Right kidney (tissue), 9 donors: ENCODE measurements at places on chromosomes 5 and 9.

DNA sequence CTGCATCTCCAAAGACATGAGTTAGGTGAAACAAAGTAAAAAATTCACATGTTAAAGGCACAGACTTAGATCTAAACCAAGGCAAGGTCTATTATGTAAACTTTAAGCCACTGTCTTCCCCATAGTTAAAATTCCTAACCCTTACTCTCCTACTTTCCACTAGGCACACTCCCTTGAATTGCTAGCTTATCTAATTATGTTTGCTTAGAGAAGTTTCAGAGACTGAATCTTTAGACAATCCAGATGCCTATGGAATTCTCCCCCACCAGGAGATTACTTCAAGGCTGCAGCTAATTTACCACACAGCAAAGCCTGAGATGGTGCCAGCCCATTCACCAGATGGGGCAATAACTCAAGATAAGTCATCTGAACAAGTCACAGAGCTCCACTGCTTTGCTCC is 803.1 kb upstream of the COX7C start:
- DNase-seq = no peak

- DNase-seq = no peak
Observed at GRCh38 chr9:121489344-121489743, 10.3 kb downstream of the GGTA1 start.

DNA sequence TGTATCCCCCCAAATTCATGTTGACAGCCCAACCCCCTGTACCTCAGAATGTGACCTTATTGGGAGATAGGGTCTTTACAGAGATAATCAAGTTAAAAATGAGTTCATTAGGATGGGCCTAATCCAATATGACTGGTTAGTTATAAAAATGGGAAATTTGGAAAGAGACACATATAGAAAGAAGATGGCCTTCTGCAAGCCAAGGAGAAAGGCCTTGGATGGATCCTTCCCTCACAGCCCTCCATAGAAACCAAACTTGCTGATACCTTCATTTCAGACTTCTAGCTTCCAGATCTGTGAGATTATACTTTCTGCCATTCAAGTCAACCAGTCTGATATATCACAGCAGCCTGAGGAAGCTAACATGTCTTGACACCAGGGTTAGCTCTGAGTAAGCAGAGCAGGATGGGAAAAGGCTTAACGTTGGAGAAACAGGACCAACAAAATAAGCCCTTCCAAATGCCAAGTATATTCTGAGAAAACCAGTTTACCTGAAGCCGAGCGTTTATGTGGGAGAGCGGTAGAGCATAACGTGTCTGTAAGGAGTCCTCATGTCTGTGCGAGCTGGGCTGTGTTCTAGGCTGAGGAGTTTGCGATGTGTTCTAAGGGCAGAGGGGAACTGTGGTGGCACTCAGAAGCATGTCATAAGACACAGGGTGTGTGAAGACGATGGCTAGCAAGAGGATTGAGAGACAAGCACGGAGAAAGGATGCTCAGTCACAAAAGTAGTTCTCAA is 206.1 kb downstream of the PIK3R1 start:
- no peak for DNase-seq

DNA sequence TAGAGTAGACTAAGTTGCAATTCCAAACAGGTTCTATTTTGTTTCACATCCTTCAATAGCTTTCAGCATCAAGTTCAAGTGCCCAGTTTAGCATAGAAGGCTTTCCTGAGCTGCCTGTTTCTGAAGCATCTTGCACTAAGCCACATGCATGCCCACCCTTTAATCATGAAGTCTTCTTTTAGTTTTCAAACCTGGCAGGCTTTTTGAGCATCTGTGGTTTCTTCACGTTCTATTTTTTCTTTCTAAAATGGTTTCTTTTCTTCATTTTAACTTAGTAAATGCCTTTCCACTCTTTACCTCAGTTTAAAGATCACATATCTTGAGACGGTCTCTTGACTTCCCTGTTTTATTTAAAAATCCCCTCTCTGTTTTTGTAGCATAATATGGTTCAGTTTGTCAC is 360.1 kb downstream of the MAN2A1 start:
- no peak for DNase-seq

DNA sequence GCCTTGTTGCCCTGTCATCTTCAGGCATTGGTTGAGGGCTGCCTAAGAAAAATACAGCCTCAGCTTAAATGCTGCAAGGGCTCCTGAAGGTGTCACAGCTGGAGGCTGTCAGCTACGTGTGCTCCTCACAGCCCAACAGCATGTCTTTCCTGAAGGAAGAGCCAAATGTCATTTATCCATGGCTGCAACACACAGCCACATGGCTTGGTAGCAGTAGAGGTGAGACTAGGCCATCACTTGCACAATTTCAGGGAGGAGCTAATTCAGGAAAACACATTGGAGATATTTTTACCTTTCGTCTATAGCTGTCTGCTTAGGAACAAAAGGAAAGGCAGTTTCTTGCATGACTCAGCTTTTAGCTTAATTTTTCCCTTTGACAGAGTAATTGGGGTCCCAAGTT is 260.7 kb downstream of the SYK start:
- DNase-seq = no peak

DNA sequence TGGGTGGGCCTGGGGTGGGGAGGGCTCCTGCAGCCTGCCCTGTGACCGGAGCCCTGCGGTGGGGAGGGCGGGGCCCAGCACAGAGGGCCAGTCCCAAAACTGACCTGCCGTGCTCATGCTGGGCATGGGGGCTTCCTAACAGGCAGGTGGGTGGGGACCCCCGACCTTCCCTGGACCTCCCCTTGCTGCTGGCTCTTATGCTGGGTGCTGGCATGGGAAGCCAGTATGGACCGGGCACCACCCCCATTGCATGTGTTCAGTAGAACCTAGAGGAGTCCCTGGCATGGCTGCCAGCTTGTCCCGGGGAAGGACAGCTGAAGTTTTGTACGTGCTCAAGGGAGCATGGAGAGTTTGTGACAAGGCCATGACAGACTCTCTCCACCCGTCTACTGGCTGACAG is 37.1 kb downstream of the WNK2 start:
- no peak for DNase-seq

- no peak for DNase-seq
Observed at GRCh38 chr5:10460252-10460906, 18.7 kb downstream of the ROPN1L start.

DNA sequence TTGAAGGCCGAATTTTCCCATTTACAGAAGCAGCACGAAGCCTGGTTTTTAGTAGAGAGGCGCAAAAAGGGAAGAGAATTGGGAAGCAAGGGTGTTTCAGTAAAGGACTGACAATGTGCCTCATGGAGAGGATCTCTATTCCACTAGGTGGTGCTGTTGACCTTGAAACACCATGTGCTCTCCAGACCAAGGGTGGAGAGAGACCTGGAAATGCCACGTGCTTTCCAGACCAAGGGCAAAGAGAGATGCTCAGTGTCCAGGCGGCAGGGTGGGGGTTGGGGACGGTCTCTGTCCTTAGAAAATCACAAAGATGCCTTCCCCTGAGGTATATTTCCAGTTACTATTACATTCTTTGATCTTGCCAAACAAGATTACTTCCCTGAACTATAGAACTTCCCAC is 425.3 kb downstream of the CSNK1G3 start:
- DNase-seq = no peak

DNA sequence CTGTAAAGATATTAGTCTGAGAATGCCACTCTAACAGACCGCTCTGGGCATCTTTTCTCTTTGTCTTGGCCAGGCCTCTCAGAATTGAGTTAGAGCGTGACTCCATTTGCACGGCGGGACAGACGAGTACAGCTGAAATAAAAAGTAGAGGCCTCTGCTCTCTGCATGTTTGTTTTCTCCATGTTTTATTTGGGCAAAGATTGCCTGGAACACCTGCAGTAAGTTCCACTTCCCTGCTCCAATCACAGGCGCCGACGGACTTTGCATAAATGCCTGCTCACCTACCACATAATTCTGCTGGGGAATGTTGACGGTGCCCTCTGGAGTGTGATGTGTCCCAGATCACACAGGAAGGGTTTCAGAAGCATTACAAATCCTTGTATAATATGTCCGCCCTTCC is 10.6 kb downstream of the SPOCK1 start:
- no peak for DNase-seq

GRCh38 chr9:118522093-118523028 is 818.2 kb downstream of the TLR4 start:
- DNase-seq = peak; percentile 1

DNA sequence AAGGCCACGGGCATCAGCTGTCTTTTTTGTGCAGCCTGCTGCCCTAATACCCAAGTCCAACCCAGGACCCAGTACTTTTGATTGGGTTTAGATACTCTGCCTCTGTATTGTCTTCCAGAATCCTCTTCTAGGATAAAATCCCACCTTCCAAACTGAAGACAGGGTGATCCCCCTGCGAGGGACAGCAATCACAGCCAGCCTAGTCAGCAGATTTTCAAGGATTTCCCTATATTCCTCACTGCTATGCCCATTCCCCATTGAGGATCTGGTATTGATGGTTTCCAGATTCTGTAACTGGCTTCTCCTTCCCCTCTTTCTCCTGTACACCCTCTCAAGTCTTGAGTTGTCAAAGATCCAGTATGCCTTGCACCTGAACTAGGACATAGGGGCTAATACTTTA is 389.4 kb downstream of the TRIM36 start:
- DNase-seq = no peak

DNA sequence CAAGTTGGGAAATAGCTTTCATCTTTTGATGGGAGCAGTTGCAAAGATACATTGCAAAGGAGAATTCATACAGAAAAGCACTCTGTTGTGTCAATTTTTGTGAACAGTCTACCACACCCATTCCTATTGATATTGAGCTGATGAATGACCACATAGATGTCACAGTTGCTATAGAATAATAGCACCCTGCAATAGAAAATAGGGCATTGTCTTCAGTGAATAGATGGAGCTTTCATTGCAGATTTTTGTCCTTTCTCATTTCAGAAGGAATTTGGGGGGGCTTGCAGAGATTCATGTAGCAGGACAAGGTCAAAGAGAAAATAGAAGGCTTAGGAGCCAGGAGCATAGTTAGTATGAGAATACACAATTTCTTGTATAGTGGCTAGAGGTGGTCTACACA is 237.9 kb downstream of the TMEM38B start:
- DNase-seq = no peak

GRCh38 chr9:2298217-2298616 is 283.1 kb downstream of the SMARCA2 start:
- no peak for DNase-seq

GRCh38 chr5:98454904-98455303 is 318.6 kb upstream of the RGMB start:
- no peak for DNase-seq

GRCh38 chr9:102767076-102767475 is 228.1 kb upstream of the CYLC2 start:
- DNase-seq = no peak

DNA sequence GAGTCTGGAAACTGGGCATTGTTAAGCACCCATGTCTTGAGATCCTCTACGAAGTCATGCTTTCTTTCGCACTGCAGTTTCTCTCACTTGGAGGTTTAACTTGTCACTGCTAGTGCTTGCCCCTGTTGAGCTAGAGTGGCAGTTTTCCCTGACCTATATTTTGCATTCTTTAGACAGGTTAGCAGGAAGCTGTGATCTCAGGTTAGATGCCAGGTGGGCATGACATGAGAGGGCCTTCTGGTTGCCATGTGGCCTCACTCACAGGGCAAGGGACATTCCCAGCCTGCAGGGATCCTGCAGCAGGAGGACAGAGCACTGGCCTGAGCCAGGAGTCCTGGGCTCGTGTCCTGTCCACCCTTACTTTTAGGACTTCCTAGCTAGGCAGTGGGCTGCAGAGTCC is 28.6 kb downstream of the SLC36A1 start:
- DNase-seq = no peak

DNA sequence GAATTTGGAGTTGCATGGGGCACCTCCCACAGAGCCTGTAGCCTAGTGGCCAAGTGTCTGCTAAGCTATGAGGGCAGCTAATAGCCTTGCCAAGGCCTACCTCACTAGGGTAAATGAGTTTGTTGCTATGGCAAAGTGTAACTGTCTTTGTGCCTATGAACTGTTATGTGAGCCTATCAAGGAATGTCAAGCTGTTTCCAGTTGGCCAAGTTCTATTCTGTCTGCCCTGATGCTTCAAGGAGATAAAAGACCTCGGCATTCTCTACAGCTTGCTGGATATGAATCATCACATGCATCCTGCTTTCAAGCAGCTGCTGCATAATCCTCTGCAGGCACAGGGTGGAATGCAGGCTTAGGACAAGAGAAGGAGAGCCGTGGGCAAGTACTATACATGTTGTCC is 69.8 kb upstream of the CCDC112 start:
- no peak for DNase-seq

- no peak for DNase-seq
Observed at GRCh38 chr5:135019314-135019713, 14.7 kb downstream of the PITX1 start.

GRCh38 chr5:149030392-149030791 is 32.5 kb downstream of the SH3TC2 start:
- DNase-seq = no peak

- no peak for DNase-seq
Observed at GRCh38 chr5:29079771-29080170, 2041.4 kb upstream of the CDH9 start.

DNA sequence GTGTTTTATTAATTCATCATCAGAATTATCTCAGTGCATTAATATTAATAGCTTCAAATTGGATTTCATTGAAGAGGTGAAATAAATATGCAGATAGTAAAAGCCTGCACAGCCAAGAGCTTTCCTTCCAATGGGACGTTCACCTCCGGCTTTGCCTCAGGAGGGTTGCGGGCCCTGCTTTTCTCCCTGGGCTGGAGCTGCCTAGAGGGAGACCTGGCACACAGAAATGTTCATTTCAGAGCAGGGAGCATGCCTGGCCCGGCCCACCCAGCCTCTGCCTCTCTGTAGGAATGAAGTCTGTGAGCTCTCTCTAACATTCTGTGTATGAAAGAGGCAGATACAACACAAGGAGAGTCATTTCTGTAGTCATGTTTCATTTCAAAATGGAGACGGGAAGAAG is 100.4 kb upstream of the IRX2 start:
- DNase-seq = no peak

DNA sequence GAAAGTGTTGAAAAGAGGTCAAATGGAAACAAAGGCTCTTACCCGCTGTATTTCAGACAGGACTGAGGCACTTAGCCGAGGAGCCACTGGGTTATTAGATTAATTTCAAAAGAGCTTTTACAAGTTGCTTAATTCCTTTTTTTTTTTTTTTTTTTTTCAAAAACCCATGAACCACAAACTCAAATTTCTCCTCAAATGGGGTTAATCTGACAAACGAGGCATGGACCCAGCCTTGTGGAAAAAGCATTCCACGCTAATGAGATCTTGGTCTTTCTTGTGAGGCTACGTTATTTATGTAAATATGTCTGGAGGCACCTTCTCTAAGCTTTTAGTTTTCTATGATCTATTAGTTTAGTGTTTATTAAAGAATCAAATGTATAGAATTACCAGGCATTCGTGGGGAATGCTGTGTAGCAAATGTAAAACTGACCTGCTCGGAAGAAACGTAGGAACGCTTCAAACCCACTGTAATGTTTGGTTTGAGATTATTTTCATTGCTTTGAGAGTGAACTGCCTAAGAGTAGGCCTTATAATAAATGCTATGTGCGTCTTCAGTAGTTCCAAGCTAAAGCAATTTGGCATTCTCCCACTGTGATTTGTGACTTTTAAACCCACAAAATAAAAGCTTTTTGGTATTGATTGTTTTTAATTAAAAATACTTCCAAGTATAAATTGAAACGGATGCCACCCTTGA is 134.7 kb downstream of the CDH6 start:
- DNase-seq = no peak

GRCh38 chr5:80103371-80103770 is 68.2 kb downstream of the THBS4 start:
- no peak for DNase-seq

GRCh38 chr5:138653502-138653901 is 78.3 kb upstream of the HSPA9 start:
- no peak for DNase-seq
